Activated effector memory CD4-positive, alpha-beta T cell treated with Interleukin-2 at 50 U/mL for 16 hours (primary cell): ENCODE measurements at places on chromosomes 5 and 9.

- peak; percentile 55 for DNase-seq
Observed at GRCh38 chr9:6715755-6716643, 41.8 kb upstream of the KDM4C start.

- no peak for DNase-seq
Observed at GRCh38 chr5:74206579-74207550, 433.7 kb downstream of the ENC1 start.

GRCh38 chr5:56620903-56621677, 194.3 kb upstream of the MAP3K1 start:
- no peak for DNase-seq

DNA sequence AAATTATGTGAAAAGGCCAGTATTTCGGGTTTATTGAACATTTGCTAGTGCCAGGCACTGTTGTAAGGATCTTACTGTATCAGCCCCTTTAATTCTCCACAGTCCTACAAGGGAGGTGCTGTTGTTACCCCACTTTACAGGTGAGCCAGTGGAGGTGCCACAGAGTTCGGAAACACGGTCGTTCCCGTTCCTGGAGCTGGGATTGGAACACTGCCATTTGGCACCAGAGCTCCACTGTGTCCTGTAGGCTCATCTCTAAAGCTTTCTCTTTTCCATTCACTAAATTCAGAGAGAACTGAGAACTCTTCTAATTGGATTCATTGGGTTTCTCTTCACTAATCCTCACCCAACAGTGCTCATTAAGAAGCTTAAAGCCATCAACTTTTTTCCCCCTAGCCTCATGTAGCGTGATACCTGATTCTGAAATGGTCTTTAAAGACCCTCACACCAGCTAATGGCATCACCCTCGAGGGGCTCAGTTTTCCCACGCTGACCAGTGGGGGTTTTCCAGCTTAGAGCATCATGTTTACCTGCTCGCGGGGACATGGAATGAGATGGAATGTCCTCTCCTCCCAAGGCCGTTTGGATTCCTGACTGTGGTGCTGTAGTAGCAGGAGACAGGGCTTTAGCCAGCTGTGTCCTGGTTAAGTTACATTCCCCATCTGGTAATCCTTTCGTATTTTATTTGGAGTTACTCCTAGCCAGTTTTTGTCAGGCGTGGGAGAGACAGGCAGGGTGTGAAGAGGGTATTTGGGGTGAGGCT, 5.8 kb downstream of the ERGIC1 start:
- no peak for DNase-seq

DNA sequence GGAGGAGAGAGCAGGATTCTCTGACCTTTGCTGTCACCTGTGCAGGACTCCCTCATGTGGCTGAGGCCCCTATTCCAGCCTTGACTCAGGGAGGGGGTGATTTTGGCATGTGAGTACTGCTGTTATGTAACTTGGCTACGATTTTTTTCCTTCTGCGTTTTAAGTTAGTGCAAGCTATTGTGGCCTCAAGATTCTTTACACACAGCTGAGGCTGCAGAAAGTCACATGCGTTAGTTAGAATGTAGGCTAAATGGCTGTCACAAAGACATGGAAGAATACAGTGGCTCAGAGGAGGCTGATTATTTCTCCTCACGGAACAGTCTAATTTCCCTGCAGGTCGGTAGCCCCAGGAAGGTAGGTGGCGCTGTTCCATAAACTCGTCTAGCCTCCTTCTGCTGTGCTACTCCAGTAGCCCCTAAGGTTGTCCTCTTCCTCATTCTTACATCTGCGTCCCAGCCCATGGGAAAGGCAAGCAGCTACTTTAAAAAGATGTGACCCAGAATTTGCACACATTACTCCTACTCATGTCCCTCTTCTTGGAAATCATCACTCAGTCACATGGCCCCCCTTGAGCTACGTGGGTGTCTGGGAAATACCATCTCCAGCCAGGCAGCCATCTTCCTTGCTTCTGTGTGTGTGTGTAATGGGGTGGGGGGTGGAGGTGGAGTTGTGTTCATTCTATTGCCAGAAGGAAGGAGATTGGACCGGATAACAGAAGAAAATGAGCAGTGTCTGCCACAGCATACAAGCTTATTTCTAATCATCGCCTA, 486.6 kb downstream of the CCDC171 start:
- no peak for DNase-seq

- no peak for DNase-seq
Observed at GRCh38 chr5:66713998-66714397, 117.8 kb downstream of the MAST4 start.

DNA sequence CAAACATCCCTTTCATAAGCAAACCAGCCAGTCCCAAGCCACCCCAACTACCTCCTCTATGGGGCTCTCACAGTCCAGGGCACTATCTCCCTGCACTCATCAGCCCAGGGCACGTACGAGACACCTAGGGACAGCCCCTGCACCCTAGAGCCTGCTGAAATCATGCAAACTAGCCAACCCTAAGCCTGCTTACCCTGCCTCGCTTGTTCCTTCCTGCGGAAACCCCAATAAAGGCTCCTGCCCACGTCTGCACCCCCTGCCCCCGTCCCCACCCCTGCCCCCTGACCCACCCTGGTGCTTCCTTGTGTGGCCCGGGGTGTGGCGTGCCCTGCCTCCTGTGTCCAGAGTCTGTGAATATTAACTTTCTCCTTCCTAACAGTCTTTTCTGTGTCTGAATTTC, 135.9 kb downstream of the GADD45G start:
- DNase-seq = peak; percentile 24

GRCh38 chr5:123771715-123772114, 259.7 kb downstream of the CSNK1G3 start:
- no peak for DNase-seq

GRCh38 chr9:89046832-89047231, 55.6 kb downstream of the S1PR3 start:
- no peak for DNase-seq

- DNase-seq = no peak
Observed at GRCh38 chr9:98656511-98656910, 52.2 kb downstream of the GABBR2 start.

DNA sequence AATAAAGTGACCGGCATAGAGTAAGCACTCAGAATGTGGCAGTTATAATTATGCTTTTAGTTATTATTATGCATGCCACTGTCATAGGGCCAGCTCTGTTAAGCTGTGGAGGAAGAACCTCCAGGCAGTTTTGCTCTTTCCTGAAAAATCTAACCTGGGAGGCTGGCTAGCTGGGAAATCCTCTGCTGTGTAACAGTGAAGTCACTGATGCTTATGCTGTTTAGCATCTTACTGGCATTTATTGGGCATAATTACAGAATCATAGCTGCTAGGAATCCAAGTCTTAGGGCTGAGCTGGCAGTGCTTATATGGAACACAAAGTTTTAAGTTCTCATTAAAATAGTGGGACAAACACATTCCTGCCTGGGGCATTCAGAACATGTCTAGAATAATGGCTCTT, 5.5 kb upstream of the GSN start:
- no peak for DNase-seq

GRCh38 chr5:83740741-83741140, 20.1 kb upstream of the HAPLN1 start:
- no peak for DNase-seq

DNA sequence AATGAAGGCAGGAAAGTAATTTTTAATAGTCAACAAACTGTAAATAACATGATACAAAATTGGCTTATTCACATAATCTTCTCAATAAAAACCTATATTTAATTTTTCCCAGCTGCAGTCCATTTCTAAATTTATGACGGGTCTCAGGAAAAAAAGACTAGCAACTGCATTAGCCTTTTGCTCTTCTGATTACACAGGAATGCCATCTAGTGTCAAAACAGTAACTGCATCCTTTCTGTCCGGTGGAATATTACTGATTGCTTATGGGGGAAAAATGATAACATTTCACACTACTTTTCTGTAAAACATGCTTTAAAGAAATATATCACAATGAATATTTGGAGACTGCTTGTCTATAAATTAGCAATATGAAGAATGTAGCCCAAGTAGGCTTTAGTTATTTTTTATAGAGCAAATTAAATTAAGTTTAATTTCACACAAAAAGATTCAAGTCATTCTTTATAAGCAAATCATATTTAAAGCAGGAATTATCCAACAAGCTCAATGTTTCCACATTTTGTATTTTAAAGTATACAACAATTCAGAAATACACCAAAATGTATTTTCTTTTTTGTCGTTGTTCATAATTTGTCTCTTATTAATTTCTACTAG, 534.7 kb downstream of the CDH10 start:
- DNase-seq = no peak

GRCh38 chr9:70525519-70525918, 111.1 kb upstream of the KLF9 start:
- DNase-seq = no peak

DNA sequence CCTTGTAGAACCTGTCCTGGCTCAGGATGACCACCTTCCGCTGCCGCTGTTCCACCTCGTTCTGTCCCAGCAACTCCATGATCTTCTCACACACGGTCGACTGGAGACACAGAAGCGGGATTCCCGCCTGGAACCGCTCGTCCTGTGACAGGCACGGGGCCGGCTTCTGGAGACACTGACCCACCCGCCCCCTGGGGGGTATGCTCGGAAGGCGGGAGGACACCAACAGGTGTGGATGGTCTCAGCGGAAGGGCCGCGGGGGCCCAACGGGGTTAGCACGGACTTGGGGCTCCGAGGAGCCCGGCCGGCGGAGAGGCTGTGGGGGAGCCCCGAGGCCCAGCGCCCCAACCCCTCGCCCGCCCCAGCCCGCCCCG, 530 bp downstream of the UCK1 start:
- DNase-seq = no peak

- DNase-seq = no peak
Observed at GRCh38 chr5:91315701-91316100, 67.4 kb downstream of the ARRDC3 start.

- no peak for DNase-seq
Observed at GRCh38 chr5:932628-933250, 40.1 kb downstream of the TRIP13 start.

GRCh38 chr5:68547622-68548021, 332.1 kb downstream of the PIK3R1 start:
- DNase-seq = no peak

DNA sequence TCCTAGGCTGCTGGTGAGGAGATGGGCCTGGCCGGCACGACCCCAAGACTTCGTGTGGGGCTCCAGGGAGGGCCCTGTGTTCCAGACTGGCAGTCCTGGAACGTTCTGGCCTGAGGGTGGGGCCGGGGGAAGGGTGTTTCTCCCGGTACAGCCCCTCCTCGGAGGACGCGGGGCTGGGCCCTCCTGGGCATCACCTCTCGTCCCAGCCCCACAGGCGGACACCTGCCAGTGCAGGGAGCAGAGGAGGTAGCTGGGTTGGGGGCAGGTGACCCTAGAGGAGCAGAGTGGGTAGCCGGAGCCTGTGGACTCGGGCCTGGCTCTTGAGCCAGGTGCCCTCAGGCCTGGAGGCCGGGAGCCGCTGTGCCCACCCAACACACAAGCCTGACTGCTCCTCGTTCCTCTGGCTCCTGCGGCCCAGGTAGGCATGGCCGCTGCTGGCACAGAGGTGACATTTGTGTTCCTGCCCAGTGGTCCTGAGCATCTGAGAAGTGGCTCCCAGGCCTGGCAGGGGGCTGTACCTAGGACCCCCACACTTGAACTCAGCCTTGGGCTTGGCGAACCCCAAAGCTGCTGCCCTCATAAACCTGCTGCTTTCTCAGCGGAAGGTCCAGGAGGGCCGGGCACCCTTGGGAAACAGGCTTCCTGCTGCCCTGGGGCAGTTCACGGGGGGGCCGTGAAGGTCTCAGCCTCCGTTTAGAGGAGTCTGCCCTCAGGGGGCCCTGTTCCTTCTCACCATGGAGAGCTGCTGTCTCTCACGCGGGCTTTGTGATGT, 817 bp downstream of the SLC6A19 start:
- DNase-seq = no peak

GRCh38 chr5:147359101-147359500, 124.3 kb downstream of the STK32A start:
- no peak for DNase-seq

DNA sequence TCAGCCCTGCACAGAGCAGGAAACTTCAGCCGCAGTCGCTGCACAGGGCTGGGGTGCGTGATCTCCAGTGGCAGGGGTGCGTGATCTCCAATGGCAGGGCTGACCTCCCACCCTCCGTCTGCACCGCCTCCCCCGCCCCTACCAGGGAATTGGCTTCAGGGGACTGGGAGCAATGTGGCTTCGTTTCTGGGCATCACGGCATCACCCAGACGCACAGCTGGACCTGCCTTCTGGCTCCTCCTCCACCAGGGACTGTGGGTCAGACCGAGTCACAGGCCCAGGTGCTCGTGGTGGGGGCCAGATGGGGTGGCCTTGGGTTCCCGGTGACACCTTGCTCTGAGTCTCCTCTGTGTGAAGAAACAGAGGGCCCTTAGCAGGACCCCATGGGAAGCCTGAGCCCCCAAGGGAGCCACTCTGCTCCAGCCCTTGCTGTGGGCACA, 51.1 kb downstream of the AHRR start:
- DNase-seq = no peak

- no peak for DNase-seq
Observed at GRCh38 chr9:38339087-38339486, 53.4 kb upstream of the ALDH1B1 start.

GRCh38 chr9:89379508-89380115, 61.3 kb downstream of the SECISBP2 start:
- no peak for DNase-seq
